NCI-H2107 (cell line): ENCODE measurements at places on chromosomes 3 and 15.

- no peak for DNase-seq
Measured at GRCh38 chr3:126419151-126419703, 24.5 kb downstream of the CFAP100 start.

DNA sequence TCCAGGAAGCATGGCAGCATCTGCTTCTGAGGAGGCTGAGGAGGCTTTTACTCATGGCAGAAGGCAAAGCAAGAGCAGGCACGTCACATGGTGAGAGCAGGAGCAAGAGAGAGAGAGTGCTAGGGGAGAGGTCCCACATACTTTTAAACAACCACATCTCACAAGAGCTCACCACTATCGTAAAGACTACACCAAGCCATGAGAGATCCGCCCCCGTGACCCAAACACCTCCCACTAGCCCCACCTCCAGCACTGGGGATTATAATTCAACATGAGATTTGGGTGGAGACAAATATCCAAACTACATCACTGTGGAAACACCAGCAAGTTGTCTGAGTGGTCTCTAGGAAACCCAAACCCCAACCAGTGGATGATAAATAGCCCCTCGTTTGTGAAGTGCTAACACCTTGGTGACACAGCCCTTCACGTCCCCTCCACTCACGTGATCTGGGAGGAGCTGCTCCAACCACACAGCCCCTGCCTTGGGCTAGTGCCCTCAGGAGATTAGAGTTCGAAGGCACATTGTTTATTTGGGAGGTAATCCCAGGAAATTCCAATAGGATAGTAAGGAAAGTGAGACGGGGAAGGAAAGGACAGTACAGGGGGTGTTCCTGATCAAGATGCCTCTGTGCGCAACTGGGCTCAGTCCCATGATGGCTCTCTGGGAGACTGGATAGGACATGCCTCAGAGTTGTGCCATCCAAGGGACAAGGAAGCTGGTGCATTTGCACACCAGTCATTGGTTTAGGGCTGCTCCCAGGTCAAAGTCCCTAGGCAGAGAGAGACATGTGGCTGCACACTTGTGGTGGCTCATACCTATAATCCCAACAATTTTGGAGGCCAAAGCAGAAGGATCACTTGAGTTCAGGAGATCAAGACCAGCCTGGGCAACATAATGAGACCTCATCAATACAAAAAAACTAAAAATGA is 80.6 kb upstream of the CTNNB1 start:
- DNase-seq: no peak

DNA sequence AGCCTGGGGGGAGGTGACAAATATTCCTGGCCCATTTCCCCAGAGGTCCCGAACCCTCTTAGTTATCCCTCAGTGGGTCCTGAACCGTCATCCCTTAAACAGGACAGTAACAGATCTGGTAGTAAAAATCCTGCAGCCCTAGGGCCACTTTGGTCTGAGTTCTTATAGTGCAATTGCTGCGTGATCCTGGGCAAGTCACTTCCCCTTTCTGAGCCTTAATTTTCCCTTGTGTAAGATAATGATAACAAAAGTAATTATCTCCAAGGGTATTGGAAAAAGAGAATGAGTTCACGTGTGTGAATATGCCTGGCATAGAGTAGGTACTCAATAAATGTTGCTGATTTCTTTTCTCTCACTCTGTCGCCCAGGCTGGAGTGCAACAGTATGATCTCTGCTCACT is 2.9 kb upstream of the JAGN1 start:
- DNase-seq: no peak

DNA sequence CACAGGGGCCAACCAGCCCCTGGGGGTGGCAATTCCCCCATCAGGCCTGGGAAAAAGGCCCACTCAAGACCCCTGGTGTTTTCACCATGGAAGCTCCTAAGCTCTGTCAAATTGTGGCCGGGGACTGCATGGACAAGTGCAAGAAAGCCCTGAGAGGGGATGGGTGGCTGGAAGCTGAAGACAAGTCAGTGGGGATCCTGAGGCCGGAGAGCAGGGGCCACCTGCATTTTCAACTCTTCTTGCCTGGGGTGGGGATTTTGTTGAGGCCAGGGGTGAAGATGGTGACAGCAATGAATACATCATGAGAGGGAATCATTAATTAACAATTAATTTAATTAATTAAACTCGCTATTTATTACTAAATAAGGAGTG is 33.9 kb downstream of the FEM1B start:
- no peak for DNase-seq

DNA sequence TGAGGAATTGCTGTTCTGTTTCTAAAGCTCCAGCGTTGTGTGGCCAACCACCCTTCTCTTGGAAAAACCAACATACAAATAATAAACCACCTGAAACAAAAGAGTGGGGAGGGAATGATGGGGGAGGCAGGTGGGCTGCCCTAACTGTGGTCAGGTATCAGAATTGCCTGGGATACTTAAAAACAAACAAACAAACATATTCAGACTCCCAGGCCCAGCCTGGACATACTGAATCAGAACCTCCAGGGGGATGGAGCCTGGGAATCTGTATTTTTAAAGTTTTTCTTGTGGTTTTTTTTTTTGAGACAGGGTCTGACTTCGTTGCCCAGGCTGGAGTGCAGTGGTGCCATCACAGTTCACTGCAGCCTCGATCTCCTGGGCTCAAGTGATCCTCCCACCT is 4.4 kb downstream of the SLC6A6 start:
- DNase-seq: no peak
